Activated naive CD8-positive, alpha-beta T cell treated with anti-CD3 and anti-CD28 coated beads for 36 hours (primary cell): ENCODE measurements at places on chromosomes 6 and 20.

DNA sequence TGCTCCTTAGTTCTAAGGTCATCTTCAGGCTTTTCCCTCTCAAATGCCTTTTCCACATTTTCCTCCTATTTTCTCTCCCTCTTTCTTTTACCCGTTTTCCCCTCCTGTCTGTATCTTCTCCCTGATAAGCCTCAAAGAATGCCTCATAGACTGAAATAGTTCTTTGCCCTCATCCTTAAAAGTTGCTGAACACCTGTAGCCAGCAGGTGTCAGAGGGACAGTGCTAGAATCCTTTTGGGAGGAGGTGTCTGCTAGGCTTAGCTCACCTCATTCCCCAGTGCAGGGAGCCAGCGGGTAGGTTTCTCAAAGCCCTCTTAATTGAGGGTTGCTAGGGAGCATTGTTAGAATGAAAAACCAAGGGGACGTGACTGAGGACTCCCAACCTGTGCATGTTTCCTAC is 204.0 kb downstream of the TSHZ2 start:
- no peak for DNase-seq

GRCh38 chr6:10381133-10381829 is 33.6 kb downstream of the TFAP2A start:
- DNase-seq, result no peak

DNA sequence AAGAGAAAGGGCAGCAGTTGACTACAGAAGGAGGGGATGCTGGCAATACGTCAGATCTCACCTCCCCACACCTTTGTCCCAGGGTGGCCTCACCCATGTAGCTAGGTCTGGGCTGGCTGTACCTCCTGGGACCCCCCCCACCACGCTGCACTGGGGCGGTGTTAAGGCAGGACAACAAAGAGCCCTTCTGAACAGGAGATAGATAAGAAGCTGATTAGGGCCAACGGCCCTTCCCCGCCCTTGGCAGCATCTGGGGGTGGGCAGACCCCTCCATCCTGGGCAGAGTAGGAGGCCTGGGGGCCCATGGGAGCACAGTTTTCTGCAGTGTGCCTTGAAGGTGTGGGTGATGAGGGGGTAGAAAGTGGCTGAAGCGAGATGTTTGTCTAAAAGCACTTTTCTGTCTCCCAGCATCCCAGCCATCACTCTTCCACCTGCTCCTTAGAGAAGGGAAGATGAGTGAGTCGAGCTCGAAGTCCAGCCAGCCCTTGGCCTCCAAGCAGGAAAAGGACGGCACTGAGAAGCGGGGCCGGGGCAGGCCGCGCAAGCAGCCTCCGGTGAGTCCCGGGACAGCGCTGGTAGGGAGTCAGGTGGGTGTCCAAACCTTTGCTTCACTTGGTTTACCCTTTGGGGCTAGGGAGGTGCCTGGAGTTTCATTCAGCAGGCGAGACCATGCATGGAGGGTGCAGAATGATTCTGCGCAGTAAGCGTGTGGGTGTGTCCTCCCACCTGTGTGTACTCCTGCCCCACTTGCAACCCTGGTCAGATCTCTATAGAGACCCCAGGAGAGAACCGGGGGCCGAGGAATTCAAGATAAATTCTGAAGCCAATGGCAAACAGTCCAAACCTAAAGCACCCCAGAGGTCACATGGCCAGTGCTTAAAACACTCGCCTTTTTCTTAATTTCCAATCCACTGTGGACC is 3.9 kb downstream of the HMGA1 start:
- DNase-seq, result no peak

DNA sequence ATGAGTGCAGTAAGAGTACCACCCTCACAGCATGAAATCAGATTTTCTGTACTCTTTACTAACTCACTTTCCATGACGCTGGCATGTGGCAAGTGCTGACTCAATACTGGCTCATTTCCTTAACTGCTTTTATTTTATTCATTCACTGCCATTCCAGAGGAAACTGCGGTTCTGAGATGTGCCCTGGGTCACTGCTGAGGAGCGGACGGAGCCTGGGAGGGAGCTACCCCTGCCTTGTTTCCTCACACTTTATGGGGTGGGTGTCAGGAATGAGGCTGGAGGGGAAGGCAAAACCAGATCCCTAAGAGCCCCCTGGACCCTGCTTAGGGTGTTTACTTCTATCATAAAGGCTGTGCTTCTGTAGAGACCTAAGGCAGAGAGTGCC is 14.4 kb downstream of the NT5E start:
- DNase-seq, result peak; percentile 61

GRCh38 chr6:64224819-64225218 is 589.2 kb downstream of the PHF3 start:
- no peak for DNase-seq

DNA sequence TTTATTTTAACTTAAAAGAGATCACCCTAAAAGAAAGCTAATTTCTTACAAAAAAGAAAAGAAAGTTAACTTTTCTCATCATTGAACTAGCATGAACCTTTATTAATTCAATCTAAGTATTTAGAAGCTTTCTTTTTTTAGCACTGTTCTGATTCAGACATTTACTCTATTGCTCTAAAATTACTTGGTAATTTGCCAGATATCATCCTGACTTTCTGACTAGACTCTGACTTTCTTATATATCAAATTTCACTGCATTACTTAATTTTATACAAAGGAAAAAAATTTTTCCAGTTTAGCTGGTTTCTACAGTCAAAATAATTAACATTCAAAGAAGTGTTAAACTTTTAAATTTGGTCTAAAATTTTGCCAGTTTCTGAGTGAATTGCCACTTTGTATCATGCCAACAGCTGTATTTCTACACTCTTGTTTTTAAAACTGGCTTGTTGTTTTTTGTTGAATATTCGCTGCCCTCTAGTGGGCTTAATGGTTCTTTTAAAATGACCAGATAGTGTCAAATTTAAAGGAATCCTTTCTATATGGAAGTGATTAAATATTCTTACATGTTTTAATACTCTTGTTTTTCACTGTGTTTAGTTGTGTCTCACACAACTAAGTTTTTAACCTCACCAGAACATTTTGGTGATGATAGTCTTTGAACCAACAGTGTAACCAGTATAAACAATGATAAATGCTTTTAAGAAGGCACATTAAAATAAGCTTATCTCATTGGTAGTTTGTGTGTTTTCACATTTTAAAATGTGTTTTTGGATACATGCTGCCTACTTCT is 102.0 kb downstream of the POPDC3 start:
- DNase-seq, result no peak

DNA sequence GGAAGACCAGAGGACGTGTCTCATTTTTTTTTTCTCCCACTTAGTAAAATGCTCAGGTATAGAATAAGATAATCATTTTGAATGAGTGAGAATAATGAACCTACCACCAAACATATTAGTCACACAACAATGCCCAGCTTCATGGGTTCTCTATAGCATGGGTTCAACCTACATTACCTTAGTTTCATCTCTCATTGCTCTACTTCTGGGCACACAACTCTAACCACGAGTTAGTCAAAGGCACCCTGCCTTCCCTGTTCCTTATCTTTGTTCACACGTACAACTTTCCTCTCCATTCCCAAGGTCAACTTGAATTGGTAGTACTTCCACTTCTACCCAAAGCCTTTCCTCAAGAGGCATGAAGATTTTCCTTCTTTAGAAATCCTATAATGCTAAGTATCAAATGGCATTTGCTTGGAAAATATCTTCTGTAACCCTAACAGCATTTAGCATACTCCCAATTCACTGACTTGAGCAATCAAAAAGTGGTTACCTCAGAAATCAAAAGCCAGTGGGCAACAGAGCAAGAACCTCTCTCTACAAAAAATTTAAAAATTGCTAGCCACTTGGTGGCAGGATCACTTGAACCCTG is 20.9 kb downstream of the DEK start:
- no peak for DNase-seq

- no peak for DNase-seq
These were observed 73.0 kb upstream of the TULP1 start for GRCh38 chr6:35585658-35586057.

DNA sequence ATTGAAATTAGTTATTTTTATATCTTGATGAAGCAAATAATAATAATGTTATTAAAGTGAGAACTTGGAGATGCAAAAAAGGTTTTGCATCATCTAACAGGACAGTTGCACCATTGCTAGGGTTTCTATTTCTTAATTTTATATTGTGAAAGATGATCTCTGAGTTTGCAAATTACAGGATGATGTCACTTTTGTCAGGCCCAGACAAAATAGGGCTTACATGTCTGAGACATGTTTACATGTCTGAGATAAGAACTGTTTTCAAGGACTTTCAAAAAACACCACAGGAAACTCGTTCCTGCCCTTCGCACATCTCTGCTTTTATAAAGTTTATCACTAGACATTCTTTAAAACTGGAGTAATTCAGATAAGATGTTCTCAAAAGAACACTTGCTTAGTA is 1075.8 kb upstream of the MANEA start:
- no peak for DNase-seq

DNA sequence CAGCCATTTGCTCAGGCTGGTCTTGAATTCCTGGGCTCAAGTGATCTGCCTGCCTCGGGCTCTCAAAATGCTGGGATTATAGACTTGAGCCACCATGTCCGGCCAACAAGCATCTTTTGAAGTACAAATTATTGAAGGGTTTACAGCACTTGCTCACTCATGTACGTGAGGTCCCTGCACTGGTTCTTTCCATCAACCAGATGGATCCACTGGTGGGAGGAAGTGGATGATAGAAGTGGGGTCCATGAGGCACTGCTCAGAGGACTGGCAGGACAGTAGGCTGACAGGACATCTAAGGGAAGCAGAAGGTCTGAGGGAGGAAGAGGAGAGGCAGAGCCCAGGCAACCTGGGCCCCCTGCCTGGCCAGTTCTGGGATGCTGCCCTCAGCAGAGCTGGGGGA is 109.2 kb upstream of the NXT1 start:
- DNase-seq, result no peak

GRCh38 chr6:79064635-79065034 is 13.4 kb downstream of the PHIP start:
- no peak for DNase-seq

- DNase-seq, result no peak
These were observed 442.3 kb downstream of the EPHA7 start for GRCh38 chr6:92977018-92977417.

DNA sequence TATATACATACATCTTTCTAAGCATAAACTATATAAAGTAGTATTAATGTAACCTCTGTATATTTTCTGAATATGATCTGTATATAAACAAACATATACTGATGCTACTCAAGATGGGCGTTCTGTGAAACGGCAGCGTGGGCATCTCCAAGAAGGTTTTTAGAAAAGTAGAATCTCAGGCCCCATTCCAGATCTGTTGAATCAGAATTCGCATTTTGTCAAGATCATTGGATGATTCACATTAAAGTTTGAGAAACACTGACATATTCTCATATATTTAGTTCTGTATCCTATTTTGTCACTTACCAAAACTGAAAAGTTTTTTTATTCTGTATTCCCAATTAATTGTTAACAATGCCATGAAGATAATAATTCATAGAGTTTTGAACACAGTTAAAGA is 5.5 kb downstream of the C6orf141 start:
- DNase-seq, result no peak

- no peak for DNase-seq
These were observed 541.6 kb upstream of the POU3F2 start for GRCh38 chr6:98292810-98293209.

GRCh38 chr20:1247689-1248088 is 18.4 kb upstream of the SNPH start:
- no peak for DNase-seq

- no peak for DNase-seq
These were observed 32.7 kb upstream of the FANCE start for GRCh38 chr6:35419417-35419816.

GRCh38 chr20:16036331-16036730 is 536.9 kb downstream of the KIF16B start:
- no peak for DNase-seq

- no peak for DNase-seq
These were observed 1.1 kb downstream of the CTSA start for GRCh38 chr20:45892049-45892825.

- no peak for DNase-seq
These were observed 503.7 kb downstream of the KIF16B start for GRCh38 chr20:16069389-16070010.

GRCh38 chr6:53673162-53673727 is 7.7 kb upstream of the KLHL31 start:
- no peak for DNase-seq
